Nephron progenitor cell (in vitro differentiated cells): ENCODE measurements at places on chromosomes 7 and 10.

DNA sequence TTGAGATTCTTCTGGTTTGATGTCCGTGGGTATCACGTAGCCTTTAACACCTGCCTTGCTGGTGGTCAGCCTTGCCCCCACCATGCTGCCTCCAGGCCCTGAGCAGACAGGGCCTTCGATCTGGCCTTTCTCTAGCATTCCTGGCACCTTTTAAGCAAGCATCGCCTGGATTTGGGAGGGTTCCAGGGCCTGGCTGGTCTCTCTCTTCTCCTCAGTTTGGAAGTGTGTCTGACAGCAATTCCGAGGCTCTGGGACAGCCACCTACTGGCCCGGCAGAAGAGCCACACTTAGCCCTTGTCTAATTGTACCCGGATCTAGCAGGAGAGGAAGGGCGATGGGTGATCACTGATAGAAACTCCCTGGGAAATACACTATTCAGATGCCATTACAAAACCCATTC, 441.3 kb upstream of the MKI67 start:
- no peak overlapping the region for H3K27ac ChIP-seq
- H3K4me3 ChIP-seq, result no peak overlapping the region
- no peaks in the 10 kb centered on the region for H3K36me3 ChIP-seq
- no peak for DNase-seq
- peaks cover 22% of the 10 kb centered on the region for H3K4me1 ChIP-seq
- H3K27me3 ChIP-seq, result peaks cover 28% of the 10 kb centered on the region

DNA sequence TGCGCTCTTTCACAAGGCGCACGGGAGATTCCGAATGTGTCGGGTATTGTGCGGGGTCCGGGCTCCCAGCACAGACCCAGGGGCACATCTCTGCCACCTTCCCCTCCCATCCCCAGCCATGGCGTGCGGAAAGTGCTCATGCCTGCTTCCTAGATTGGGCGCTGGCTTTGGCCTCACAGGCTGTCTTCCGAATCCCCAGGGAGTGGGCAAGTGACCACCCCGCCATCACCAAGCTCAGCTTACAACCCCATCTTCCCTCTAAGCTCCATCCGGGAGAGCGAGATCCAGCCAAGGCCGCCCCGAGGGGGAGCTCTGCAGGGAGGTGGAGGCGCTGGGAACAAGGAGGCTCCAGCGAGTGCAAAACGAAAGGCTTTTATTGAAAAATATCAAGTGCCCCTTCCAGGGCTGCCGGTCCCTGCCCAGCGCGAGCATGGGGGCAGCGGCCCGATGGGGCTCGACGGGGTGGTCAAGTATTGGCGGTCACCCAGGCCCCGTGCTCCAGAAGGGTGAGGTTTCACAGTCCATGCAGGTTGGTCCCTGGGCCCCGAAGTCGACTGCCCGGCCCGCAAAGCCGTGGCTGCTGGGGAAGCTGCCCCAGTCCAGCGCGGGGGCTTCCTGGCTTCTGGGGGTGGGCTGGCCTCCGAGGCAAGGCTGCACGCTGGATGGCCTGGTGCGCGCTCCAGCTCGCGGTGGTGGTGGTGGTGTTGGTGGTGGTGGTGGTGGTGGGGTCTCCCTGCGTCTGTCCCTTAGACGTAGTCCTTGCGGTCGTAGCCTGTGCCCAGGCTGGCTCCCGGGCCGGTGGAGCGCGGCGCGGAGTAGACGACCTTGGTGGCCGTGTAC, 1.2 kb downstream of the CLDN3 start:
- peaks cover 69% of the 10 kb centered on the region for H3K27me3 ChIP-seq
- no peaks in the 10 kb centered on the region for H3K36me3 ChIP-seq
- no peak for DNase-seq

DNA sequence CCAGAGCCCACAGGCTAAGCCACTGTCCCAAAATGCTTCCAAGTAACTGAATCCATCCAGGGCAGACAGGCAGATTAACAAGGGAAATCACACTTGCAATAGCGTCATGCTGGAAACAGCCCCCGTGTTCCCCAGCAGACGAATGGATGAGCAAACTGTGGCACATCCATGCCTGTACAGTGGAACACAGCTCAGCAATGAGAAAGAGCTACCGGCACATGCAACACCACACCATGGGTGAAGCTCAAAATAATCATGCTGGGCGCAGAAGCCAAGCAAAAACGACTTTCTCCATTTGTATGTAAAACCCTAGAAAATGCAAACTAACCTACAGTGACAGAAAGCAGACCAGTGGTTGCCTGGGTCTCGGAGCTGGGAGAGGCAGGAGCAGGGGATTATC, 153.1 kb downstream of the SLIT1 start:
- H3K27ac ChIP-seq, result no peak overlapping the region
- DNase-seq, result no peak
- H3K27me3 ChIP-seq, result peaks cover 17% of the 10 kb centered on the region
- no peaks in the 10 kb centered on the region for H3K36me3 ChIP-seq
- peaks cover 33% of the 10 kb centered on the region for H3K4me1 ChIP-seq

DNA sequence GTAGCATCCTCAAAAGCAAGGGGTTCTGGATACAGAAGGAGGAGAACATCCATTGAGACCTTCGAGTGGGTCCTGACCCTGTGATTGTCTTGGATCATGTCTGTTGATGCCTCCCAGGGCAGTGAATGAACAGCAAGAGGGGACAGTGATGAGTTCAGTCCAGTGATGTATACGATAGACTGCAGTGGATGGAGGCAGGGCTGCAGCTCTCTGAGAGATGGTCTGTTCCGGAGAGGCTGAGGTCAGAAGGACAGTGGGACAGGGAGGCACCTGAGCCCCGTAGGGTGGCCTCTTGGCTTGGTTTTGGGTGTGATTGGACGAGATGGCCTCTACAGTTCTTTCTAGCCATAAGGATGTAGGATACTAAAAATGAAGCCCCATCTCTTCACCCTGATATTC, 280.4 kb downstream of the CAMK1D start:
- no peaks in the 10 kb centered on the region for H3K36me3 ChIP-seq
- H3K27ac ChIP-seq, result no peak overlapping the region
- H3K4me3 ChIP-seq, result no peak overlapping the region

GRCh38 chr10:71740069-71740653, 20.6 kb upstream of the C10orf105 start:
- no peak for DNase-seq
- H3K4me1 ChIP-seq, result peaks cover 5% of the 10 kb centered on the region
- H3K36me3 ChIP-seq, result no peaks in the 10 kb centered on the region
- H3K4me3 ChIP-seq, result no peak overlapping the region
- no peak overlapping the region for H3K27ac ChIP-seq
- peaks cover 12% of the 10 kb centered on the region for H3K27me3 ChIP-seq

DNA sequence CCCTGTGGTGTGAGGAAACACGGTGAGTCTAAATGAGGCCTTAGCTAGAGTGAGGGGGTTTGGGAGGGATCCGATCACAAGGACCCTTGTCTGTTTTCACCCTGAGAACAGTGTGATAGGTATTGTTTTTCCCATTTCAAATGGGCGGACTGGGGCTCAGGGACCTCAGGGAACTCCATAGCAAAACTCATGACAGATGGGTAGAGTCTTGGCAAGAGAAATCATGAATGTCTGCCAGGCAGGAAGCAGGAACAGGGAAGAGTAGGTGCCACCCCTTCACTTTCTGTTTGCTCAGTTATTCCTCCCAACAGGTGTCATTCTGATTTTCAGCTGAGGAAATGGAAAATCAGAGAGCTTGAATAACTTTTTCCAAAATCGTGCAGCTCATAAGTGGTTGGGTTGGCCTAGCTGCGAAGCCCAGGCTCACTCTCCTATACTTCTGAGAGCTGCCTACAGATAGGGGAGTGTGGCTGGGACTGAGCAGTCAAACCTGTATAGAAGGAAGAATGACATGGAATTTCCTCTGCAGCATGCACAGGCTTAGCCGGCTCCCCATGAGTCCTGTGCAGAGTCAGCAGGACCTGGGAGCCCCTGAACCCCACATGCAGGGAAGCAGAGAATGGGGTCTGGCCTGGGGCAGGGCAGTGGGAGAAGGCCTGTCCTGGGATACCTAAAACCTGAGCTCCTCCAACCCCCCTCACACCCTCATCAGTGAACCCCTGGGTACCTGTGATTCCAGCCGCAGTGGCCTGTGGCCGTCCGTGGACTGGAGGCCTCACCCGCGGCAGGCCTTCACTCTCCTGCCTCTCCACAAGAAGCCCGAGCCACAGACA, 17.6 kb upstream of the C10orf105 start:
- no peak for DNase-seq
- no peaks in the 10 kb centered on the region for H3K36me3 ChIP-seq
- peaks cover 19% of the 10 kb centered on the region for H3K4me1 ChIP-seq
- no peak overlapping the region for H3K27ac ChIP-seq
- no peak overlapping the region for H3K4me3 ChIP-seq
